K562 (cell line): ENCODE measurements at places on chromosomes 1 and 21. TPM values are rescaled to one million over a fixed set of nuclear protein-coding genes. Genes with fewer than 3 reads are reported as not detected.

The PDZK1IP1 gene
- 0.33 and 0.49 TPM in 2 replicates for total RNA-seq

GRCh38 chr1:225822655-225823403, 12.9 kb downstream of the EPHX1 start:
- no peak for DNase-seq

The CRNN gene
- total RNA-seq, result not detected in 2 replicates

DNA sequence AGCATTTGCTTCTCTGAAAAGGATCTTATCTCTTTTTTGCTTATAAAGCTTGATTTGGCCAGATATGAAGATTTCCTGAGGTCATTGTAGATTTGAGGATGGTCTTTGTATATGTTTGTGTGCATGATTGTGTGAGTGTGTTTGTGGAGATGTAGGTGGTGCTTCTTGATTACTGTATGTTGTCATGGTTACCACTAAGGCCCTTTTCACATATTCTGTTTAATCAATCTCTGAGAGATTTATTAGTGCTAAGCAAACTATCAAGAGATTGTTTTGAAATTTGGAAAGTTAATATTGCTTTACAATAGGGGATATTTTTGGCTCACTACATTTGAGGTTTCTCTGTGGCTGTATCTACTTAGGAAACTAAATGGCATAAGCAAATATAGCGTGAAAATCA, 191.7 kb downstream of the S1PR1 start:
- no peak for DNase-seq

The PCP4L1 gene
- total RNA-seq, result not detected in 2 replicates

The OR10J1 gene
- not detected in 2 replicates for total RNA-seq

DNA sequence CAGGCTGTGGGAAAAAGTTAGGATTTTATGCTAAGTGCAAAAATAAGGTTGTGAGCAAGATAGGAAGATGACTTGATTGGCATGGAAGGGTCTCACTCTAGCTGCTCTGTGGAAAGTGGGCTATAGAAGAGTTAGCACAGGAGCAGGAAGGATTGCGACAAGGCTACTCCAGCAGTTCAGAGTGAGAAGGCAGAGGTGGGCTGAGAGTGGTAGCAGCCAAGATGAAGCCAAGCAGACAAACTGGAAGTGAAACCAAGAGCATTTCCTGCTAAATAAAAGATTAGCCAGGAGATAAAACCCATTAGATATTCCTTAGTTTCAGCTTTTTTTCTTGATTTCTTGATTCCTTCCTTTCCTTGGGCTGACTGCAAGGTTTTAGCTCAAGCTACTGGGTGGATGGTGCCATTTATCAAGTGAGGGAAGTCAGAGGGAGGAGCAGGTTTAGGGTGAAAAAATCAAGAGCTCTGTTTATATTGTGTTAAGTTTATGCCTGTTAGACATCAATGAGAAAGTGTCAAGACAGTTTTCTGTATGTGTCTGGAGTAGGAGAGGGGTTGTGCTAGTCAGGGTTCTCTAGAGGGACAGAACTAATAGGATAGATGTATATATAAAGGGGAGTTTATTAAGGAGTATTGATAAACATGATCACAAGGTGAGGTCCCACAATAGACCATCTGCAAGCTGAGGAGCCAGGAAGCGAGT, 33.1 kb upstream of the ZNF644 start:
- DNase-seq, result no peak

- DNase-seq, result no peak
Measured at GRCh38 chr1:237197470-237198425, 155.8 kb downstream of the RYR2 start.

The L1TD1 gene
- total RNA-seq, result 0.09 and 0.31 TPM in 2 replicates

The PRRX1 gene
- total RNA-seq, result 0.22 TPM in 1 of 2 replicates, not detected in the other

DNA sequence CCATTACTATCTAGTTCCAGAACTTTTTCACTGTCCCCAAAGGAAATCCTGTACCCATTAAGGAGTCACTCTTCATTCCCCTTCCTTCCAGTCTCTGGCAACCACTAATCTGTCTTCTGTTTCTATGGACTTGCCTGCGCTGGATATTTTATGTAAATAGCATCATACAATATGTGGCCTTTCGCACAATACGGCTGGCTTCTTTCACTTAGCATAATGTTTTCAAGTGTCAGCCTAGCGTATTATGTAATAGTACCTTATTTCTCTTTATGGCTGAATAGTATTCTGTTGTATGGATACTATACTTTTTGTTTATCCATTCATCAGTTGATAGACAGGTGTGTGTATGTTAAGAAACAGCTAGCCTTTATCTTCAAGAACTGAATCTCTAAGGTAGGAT, 14.3 kb downstream of the ATF3 start:
- no peak for DNase-seq

The IL20 gene
- total RNA-seq, result not detected in 2 replicates

DNA sequence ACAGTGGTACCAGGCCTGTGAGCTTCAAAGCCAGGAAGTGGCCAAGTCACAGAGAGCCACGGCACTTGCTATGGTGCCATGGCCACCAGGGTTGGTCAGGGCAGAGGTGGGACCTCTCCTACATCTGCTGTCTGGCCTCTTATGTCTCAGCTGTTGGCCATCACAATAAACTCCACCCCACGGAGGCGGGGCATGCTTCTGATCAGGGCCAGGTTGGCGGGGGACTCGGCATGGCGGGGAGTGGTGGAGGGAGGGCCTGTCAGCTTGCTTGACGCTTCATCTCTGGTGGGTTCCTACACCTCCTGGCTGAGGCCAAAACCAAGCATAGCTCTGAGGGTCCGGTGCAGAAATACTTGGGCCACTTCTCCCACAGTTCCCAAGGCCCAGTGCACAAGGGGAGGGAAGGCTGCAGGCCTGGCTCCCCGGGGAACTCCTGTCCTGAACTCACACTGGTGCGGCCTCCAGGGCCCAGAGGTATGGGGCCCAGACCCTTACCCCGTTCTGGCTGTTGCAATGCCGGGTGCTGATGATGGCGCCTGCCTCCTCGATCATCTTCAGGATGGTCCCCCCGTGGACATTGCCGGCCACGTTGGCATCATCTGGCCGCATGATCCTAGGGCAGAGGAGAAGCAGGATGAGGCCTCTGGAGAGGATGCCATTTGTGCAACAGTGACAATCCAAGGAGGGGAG, 44.2 kb downstream of the ACOT7 start:
- DNase-seq, result no peak

GRCh38 chr1:10623686-10624145, 149.0 kb downstream of the PEX14 start:
- DNase-seq, result no peak

GRCh38 chr1:210700511-210700910, 371.8 kb downstream of the HHAT start:
- DNase-seq, result no peak

The SELL gene
- 0.51 and 1.1 TPM in 2 replicates for total RNA-seq

GRCh38 chr1:244154872-244155531, 103.9 kb downstream of the ZBTB18 start:
- DNase-seq, result no peak

- DNase-seq, result no peak
Measured at GRCh38 chr1:94239796-94240195, 2.4 kb upstream of the ARHGAP29 start.

GRCh38 chr1:172451002-172451443, 7.2 kb upstream of the PIGC start:
- DNase-seq, result peak; percentile 52

- no peak for DNase-seq
Measured at GRCh38 chr1:40199126-40199525, 37.9 kb downstream of the RLF start.

GRCh38 chr1:102751111-102751510, 357.2 kb downstream of the COL11A1 start:
- DNase-seq, result no peak

DNA sequence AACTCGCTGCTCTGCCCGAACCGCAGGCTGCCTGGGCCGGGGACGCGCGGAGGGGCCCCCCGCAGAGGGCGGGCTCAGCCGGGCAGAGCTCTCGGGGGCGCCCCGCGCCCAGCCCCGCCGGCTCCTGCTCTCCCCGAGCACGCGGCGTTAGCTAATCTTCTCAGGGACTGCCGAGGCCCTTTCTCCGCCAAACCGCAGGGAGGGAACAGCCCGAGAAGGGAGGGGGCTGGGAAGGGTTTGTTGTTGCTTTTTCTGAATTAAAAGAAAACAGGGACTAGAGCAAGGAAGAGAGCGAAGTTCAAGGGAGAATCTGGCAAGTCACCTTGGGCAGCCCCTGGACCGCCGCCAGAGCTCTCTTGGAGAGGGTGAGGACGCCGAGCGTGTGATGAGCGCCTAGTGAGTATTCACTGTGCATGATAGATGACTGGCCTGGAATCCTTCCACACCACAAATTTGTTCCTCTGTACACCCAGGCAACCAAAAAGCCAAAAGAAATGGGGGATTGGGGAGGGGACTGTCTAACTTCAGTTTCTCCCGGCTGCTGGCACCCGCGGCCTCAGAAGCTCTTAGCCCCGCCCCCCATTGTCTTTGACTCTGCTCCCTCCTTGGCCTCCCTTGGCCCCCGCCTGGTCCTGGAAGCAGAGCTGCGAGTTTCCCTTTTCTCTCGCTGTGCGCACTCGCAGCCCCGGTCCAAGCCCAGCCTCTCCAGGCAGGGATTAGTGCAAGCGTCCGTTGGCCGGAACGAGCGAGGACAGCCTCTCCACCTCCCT, 19.7 kb upstream of the LMX1A start:
- DNase-seq, result peak; percentile 35

GRCh38 chr21:16047904-16048303, 318.1 kb downstream of the USP25 start:
- DNase-seq, result no peak

- DNase-seq, result no peak
Measured at GRCh38 chr1:162906485-162906884, 45.5 kb upstream of the CCDC190 start.

- DNase-seq, result no peak
Measured at GRCh38 chr1:66137235-66137634, 344.5 kb downstream of the PDE4B start.

GRCh38 chr1:206933333-206933945, 11.7 kb upstream of the FCMR start:
- peak; percentile 81 for DNase-seq

DNA sequence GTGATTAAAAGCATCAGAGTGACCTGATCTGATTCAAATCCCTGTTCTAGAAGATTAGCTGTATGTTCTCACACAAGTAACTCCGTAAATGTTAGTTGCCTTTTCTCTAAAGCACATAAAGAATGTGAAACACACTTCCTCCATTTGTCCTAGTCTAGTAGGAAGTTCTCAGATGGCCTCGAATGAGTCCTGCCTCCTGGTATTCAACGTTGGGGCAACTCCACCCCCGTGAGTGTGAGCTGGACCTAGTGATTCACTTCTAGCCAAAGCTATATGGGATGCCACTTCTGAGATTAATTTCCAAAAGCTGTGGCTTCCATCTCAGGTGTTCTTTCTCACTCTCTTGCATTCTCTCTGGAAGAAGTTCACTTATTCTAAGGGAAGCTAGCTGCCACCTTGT, 267.6 kb downstream of the GPATCH2 start:
- DNase-seq, result no peak

DNA sequence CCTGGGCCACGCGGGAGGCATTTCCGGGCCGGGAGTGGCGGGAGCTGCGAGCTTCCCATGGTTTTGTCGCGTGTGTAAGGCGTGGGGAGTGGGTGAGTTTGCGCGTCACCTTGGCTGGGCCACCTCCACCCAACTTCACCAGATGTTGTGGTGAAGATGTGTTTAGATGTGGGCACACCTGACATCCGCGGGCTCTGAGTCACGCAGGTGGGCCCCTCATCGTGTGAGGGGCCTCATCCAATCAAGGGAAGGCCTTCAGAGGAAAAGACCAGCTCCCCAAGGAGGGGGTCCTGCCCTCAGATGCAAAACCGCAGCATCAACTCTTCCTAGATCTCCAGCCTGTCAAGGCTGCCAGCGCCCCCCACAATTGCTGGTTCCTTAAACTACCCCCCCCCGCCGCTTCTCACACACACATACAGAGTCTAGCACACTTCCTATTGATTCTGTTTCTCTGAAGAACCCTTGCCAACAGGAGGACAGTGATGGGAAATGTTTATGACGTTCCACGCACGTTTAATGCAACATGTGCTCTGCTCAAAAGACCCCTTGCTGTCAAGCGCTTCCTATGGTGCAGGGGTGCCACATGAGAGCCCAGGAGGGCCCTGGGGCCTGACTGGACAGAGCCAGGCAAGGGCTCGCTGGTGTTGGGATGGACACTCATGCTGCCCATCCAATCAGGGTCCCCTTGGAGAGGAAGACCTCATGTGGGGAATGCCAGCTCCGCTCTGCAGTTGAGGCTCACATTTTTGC, 11.9 kb downstream of the ACTRT2 start:
- DNase-seq, result no peak

GRCh38 chr1:43774359-43774758, 67.0 kb downstream of the ST3GAL3 start:
- DNase-seq, result peak; percentile 32

The C1orf52 gene
- 33.0 and 34.8 TPM in 2 replicates for total RNA-seq

DNA sequence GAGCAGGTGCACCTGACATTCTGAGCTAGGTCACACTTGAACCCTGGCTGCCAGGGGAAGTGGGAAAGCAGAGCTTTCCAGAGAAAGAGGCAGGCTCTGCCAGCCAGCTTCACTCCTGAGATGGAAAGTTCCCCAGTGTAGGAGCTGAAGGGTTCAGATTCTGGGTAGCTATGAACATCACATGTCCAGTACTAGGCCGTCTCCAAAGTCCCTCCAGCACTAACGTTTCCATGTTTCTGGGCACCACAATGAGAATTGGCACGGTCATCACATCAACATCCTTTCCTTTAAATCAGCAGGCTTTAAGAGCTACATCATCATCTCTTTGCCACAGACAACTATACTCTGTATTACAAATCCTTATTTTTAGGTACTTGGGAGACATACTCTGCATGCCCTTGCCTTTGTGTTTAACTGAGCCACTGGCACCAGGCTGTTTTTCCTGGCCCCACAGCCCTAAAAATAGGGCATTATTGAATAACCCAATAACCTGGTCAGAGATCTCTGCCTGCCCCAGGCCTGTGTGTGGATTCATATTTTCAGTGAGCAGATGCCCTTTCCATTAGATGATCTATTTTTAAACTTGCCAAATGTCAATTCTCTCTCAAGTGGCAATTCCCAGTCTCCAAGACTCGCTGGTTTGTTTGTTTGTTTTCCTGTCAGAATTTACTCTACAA, 35.4 kb upstream of the USP24 start:
- DNase-seq, result no peak

DNA sequence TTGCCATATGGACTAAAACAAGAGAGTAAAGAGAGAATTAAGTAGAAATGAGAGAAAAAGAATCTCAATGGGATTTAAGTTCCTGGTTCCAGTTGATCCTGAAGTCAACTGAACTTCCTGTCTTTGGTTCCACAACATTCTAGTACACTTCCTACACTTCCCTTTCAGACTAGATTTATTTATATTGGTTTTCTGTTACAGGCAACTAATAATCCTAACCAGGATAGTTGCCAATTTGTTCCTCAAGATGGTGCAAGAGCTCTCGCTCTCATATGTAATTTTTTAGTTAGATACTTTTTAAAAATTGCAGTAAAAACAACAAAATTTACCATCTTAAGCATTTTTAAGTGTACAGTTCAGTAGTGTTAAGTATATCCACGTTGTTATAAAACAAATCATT, 28.8 kb upstream of the TRIM45 start:
- no peak for DNase-seq
